GM12878 (cell line): ENCODE measurements at places on chromosomes 2 and 18. TPM values are rescaled to one million over a fixed set of nuclear protein-coding genes. Genes with fewer than 3 reads are reported as not detected.

The IL1B gene
- total RNA-seq: 0.64 and 0.72 TPM in 2 replicates

The NAGK gene
- 123 and 135 TPM in 2 replicates for total RNA-seq

The PLCD4 gene
- total RNA-seq: 0.28 TPM in 1 of 2 replicates, not detected in the other

DNA sequence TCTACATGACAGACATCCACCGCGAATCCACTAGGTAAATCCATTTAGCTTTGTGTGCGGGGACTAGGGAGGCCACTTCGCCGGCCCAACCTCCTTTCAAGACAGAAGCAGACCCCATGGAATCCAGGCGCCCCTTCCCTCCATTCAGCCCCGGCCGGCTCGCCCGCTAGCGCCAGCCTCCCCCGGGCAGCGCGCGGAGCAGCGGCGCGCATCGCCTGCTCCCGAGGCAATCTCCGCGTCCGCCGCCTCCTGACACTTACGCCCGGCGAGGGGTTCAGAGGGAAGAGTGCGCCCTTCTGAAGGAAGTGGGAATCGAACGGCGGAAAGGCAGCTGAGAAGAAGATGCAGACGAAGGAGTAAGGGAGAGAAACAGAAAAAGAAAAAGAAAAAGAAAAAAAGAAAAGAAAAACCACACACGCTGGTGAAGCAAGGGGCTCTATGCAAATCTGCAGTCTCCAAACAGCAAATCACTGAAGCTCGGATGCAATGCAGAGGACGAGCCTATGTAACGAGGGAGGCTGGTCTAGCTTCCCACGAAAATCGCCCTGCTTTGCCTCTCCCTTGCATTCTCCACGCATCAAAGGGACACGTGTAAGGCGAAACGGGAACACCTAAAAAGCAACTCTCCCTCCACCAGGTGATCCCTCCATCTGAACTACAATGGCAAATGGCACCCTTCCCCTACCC is 684.4 kb downstream of the NRXN1 start:
- DNase-seq: no peak

DNA sequence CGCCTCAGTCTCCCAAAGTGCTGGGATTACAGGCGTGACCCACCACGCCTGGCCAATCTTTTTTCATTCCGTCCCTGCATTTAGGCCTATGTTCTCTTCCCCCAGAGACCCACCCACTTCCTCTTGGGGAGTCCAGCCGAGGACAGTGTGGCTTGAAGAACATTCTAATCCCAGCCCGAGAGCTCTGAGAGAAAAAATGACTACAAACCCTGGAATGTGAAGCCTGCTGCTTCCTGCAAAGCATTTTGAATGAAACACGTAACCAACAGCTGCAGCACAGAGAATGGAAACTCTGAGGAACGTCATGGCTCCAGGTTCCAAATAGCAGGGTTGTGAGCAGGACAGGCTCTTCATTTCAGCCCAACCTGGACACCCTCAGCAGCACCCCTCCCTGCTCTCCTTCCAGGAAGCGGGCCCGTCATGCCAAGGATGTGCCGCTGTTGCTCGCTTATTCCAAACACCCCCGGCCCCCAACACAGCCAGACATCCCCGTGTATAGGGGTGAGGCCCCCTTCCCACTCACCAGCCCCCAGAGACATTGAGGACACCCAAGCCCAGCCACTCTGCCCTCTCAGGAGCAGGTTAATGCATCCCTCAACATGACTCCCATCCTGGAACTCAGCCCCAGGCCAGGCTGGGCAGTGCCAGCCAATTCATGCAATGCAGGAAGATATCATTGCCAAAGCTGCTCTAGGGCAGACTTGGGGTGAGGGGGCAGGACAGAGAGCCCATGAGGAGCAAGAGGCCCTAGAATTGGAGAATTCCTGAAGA is 139.8 kb downstream of the ZFP36L2 start:
- DNase-seq: no peak

DNA sequence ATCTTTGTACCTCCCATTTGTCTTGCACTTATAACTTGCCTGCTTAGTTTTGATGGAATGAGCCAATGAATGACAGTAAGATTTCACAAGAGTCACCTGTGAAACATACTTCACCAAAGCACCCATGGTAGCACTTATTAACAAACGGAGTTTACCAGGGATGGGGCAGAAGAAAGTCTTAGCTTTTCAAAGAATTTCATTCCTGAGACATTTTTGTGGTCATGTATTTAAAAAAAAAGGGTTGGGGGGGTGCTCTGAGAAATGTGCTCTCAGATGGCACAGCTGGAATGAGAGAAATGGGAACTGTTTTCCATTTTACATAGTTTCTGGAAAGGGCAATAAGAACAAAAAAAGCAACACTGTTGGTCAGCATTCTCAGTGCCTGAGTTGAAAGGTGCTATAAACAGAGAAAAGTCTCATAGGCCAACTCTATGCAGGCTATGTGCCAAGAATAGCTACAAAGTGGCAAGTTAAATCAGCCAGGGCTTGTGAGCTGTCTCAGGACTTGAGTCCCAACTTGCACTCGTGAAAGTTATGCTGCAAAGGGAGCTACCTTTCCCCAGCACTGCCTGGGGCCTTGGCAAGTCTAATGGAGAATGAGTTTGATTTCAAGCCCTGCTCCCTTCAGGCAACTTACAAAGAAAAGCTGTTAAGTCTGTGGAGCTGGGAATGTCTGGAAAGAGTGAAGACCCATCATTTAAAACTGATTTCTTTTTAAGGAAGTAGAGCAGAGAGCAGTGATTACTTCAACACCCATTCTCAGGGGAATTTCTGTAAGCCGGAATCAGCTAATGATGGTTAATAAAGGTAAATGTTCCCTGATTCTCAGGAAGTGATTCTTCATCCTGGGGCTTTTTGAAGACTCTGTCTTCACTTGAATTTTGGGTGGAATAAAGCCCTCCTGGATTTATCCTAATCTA is 170.6 kb downstream of the SLC8A1 start:
- DNase-seq: peak; percentile 19

GRCh38 chr2:97945791-97946190 is 50.0 kb downstream of the TMEM131 start:
- DNase-seq: no peak

DNA sequence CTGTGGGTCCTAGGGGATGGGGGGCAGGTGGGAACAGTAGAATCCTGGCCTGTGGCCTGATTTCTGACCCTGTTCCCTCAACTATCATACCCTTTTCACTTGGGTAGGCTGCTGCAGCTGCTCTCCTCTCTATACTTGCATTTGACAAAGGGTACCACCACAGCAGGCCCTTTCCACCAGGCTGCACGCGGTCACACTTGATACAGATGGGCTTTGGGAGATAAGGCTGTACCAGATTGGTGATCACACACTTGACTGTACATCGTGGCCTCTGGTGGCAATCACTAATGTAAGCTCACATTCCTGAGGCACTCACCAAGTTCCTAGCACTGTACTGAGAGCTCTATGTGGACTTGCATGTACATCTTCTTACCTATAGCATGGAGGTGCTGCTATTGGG is 1.6 kb upstream of the RALB start:
- no peak for DNase-seq

The CHRNA1 gene
- total RNA-seq: not detected in 2 replicates

The SLC9A2 gene
- total RNA-seq: 0.80 and 1.2 TPM in 2 replicates

The GPR17 gene
- not detected in 2 replicates for total RNA-seq

DNA sequence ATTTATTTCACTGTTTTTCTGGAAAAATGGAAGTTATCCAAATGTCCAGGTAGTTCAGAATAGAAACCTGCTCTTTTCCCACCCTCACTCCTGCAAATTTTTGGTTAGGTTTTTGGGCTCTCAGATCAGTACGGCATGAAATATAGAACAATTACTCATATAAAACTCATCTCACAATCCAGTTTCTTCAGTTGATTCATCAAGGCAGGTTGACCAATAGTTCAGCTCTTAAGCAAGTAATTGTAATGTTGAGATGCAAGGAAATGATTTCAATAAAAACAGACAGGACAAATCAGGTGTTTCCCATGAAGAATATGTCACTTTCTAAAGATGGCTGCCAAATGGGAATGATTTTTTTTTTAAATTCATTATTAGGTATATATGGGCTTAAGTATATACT is 2.0 kb downstream of the RAB27B start:
- no peak for DNase-seq

The SEH1L gene
- 66.5 and 70.2 TPM in 2 replicates for total RNA-seq

DNA sequence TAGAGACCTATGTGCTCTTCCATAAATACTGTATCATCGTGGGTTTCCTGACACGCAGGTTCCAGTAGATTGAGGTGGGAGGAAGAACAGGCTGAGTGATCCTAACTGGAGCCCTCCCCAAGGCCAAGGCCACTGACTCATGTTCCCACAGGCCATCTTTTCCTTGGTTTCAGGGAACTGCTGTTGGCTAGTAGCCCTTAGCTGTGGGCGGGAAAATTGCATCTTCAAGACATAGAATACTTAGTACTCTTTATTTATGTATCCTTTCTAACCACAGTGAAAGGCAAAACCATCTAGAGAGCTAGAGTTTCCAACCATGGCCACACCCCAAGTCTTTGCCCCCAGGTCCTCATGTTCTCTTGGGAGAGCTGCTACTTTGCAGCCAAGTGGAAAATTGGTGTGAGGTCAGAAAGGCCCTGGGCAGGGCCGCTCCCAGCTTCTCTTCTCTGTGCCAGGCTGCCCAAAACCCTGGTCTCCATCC is 55.9 kb downstream of the COPS8 start:
- no peak for DNase-seq

- DNase-seq: no peak
These were observed 415.3 kb upstream of the ID2 start for GRCh38 chr2:8266563-8266962.

- no peak for DNase-seq
These were observed 3.0 kb upstream of the STK17B start for GRCh38 chr2:196174404-196174803.

- DNase-seq: no peak
These were observed at the start of gene SPTBN1 for GRCh38 chr2:54455563-54456361. Gene SPTBN1 (plus strand): TSS chr2:54456327. CDS start chr2:54526419, 70,092 bp downstream.

DNA sequence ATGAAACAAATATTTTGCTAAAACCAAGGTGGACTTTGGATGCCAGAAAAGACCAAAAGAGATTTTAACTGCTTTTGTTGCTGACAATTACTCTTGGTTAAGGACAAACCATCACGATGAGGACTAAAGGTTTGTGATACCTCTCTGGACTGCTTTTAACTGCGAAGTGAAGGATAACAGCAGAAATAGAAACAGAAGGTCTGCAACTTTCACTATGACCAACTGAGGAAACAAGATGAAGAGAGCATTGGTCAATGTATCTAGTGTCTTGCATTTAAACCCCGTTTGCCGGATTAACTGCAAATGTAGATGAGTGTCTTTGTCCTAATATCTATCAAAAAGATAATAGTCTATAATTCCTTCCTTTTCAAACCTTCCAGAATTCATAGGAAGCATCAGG is 541.7 kb downstream of the ERBB4 start:
- DNase-seq: no peak

The PARD3B gene
- 0.16 and 0.54 TPM in 2 replicates for total RNA-seq

GRCh38 chr2:234345921-234346320 is 151.0 kb downstream of the ARL4C start:
- DNase-seq: no peak

GRCh38 chr2:236827997-236828396 is 257.7 kb upstream of the COPS8 start:
- DNase-seq: no peak

DNA sequence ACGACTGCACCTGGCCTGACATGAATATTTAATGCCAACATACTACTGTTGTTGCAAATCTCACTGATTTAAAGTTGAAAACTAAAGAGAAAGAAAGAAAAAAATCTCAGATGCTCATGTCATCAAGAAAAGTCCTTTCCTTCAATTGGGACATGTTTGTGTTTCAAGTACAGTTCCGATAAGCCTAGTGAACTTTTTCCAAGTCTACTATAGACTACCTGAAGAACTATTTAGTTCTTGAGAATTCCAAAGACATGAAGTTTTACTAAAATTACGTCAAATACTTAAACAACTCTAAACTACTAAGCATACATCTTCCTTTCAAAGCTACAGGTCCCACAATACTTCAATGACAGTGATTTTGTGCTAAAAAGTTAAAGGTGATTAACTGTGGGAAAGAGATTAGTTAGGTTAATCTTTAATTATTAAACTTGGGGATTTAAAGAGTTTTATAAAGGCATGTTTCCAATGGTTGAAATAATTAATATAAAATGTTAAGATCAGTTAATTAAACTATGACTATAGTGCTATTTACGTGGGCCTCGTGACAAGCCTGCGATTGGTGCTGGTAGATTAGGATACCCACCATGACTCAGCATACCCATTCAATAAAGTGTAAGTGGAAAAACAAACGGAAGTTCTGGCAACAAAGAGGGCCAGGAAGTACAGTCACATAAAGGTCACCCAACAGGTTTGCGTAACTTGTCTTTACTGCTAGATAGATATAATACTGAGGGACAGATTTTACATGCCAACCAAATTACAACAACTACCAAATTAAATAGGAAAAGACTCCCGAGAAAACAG is 55.5 kb downstream of the SEPTIN10 start:
- no peak for DNase-seq

The TUBB8B gene
- not detected in 2 replicates for total RNA-seq

The DLGAP1 gene
- 4.1 and 4.8 TPM in 2 replicates for total RNA-seq

DNA sequence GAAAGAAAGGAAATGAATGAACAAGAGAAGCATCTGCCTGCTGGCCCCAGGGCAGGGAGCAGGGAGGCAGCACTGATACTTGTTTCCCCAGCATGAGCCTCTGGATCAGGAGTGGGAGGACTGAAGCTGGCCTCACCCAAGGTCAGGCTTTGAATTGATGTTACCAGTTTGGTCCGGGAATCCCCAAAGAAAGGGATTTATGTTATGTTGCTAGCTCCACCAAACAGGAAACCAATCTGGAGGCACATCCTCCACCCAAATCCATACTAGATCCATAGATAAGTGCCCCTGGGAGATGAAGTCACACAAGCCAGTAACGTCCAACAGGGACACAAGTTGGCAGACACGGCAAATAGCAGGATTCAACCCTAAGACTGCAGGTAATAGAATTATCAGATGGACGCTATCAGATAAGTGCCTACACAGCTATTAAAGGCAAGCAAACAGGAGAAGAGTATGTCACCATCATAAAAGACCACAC is 85.9 kb downstream of the MTCL1 start:
- no peak for DNase-seq

The SLC9A4 gene
- 0.05 and 0.10 TPM in 2 replicates for total RNA-seq

GRCh38 chr18:78969574-78970315 is 9.9 kb upstream of the SALL3 start:
- no peak for DNase-seq

- no peak for DNase-seq
These were observed 78.7 kb downstream of the USP40 start for GRCh38 chr2:233487748-233488345.

- DNase-seq: no peak
These were observed 179.6 kb downstream of the ZBTB7C start for GRCh38 chr18:48229552-48229981.

The SERPINB13 gene
- not detected in 2 replicates for total RNA-seq

The ALPP gene
- not detected in 2 replicates for total RNA-seq

The ALKAL2 gene
- not detected in 2 replicates for total RNA-seq

The GCKR gene
- total RNA-seq: not detected in 2 replicates

DNA sequence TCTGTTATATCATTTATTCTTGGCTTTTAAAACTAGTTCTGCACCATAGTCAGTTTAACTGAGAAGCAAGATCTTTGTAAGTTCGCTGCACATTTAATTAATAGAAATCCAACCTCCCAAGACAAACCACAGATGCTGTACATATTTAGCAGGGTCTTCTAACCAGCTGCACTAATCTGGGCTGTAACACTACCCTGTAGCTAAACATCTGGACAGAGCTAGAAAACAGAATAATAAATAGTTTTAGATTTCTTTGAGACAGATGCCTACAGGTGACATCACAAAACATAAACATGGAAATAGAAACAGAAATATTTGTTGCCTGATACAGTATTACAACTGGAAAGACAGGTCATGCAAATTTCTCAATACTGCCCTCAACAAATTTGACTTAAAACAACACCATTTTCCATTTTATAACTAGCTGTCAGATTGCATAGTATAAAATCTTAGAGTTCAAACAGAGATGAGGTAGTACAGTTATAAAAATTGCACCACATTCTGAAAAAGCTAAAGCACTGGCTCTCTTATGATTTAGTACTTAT is 315.1 kb downstream of the NR4A2 start:
- DNase-seq: no peak
